ENCODE measurements at places on chromosomes 4 and X.

- DNase-seq = peak; percentile 43
These were observed 773 bp upstream of the TXLNG start for GRCh38 chrX:16785247-16786138.

DNA sequence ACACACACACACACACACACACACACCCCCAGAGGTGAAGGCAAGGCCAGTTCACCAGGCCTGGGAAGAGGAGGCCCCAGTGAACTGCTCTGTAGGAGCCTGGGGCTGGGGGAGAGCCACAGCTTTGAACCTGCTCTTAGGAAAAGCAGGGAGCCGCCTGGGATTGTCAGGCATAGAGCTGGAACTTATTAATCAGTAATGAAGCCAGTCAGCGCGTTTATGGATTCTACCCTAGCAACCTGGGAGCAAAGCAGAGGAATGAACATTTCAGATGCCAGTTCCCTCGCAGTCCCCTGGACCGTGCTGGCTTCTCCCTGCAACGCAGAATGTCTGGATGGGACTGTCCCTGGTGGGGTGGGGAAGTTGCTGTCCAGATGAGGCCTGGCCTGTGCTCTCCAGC, 45.3 kb upstream of the DDX3X start:
- no peak for DNase-seq

DNA sequence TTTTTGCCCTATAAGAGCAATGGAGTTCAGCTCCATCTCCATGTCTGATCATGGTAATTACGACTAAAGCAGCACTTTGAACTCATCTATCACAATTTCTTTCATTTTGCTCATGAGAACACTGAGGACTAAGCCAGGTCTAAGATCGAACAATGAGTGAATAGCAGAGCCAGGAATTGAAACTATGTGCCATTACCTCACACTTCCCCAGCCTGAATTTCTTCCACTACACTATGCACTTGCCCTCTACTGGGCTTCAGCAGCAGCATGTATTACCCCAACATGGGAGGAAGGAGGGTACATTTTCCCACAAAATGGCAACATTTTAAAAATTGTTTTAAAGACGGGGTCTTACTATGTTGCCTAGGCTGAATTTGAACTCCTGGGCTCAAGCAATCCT, 274.7 kb upstream of the FGF13 start:
- peak; percentile 14 for DNase-seq

GRCh38 chr4:158255727-158256324, 45.5 kb downstream of the TMEM144 start:
- DNase-seq = peak; percentile 4

DNA sequence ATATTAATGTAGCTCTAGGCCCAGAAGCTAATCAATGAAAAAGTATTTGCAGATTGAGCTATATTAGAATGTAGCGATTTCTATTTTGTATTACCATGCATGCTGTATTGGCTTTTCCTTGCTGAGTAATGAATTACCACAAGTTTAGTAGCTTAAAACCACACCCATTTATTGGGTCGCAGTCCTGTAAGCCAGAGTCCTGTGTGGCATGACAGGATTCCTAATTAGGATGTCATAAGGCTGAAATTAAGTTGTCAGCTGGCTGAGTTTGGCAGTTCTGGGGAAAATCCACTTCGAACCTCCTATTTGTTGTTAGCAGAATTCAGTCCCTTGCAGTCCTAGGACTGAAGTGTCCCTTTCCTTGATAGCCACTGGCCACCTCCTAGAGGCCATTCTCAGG, 50.3 kb upstream of the HHIP start:
- DNase-seq = no peak

GRCh38 chr4:62410371-62411003, 1210.4 kb downstream of the ADGRL3 start:
- DNase-seq = no peak

DNA sequence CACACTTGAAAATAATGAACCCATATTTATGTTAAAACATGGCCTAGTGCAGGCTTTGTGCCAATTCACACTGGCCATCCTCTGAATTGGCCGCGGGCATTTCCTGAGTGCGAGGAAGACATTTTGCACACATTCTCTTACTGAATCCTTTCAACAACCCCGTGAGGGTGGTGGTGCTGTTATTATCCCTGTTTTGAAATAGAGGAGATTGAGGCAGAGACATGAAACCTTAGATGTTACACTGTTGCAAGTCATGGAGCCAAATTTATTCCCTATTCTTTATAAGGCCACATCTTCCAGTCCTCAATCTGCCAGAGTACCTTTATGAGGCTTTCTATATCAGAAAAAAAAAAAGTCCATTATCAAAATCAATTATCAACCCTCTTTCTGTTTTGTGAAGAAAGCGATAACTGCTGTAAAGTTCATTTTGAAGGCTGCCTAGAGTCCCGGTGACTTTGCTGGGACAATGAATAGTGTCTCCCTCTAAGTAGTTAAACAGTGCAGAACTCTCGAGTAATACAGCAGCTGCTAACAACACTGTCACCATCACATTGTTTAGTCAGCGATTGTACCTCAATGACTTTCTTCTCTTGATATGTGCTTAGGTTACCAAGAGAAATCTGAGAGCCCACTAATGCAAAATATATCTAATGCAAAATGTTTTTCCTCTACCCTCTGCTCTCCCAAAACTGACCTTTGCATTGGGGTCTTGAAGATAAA, 242.3 kb upstream of the PPARGC1A start:
- no peak for DNase-seq

GRCh38 chr4:55008166-55009056, 117.0 kb downstream of the KDR start:
- no peak for DNase-seq

DNA sequence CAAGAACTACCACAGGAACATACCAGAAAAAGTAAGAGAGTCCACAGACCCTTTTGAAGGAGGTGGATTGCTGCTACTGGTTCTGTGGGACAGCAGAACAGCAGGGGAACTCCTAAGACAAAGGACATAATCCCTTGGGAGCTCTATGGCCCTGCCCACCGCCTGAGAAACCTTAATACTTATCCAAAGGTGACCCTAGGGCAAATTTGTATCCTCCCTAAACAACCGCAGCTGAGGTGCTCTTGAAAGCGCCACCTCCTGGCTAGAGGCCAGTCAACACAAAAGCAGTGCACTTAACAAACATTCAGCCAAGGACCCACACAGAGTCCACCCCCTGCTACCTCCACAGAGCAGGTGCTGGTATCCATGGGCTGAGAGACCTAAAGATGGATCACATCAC, 136.8 kb downstream of the ADAM29 start:
- DNase-seq = no peak

DNA sequence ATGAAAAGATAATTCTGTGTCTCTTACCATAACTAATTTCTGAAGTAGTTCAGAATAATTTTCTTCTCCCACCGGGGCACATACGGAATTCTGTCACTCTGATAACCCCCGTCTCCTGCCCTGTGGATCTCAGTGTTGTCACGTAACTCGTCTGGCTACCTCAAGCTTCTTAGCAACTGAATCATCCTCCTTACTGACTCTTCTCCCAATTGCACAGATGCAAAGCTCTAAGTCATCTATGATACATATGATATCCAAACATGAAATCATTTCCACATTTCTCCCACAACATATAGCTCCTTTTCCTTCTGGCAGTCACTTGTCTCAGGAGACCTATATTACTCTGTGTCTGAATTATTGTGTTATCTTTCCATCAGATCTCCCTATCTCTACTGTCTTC, 1043.1 kb upstream of the TENM3 start:
- DNase-seq = no peak

DNA sequence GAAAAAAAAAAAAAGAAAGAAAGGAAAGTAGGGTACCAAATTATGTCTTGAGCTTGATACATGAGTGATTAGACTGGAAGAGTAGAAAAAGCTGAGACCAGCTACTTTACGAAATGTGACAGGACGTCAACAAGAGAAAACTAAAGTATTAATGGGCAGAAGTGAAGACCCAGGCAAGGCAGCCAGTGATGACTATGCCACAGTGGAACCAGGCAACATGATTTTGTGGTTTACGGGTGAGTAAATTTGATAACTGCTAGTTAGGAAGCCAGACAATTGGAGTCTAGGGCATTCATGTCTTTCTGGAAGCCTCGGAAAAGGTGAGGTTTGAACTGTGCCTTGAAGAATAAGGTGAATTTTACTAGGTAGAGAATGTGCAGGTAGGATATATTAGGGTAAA, 326.4 kb downstream of the TENM3 start:
- no peak for DNase-seq

DNA sequence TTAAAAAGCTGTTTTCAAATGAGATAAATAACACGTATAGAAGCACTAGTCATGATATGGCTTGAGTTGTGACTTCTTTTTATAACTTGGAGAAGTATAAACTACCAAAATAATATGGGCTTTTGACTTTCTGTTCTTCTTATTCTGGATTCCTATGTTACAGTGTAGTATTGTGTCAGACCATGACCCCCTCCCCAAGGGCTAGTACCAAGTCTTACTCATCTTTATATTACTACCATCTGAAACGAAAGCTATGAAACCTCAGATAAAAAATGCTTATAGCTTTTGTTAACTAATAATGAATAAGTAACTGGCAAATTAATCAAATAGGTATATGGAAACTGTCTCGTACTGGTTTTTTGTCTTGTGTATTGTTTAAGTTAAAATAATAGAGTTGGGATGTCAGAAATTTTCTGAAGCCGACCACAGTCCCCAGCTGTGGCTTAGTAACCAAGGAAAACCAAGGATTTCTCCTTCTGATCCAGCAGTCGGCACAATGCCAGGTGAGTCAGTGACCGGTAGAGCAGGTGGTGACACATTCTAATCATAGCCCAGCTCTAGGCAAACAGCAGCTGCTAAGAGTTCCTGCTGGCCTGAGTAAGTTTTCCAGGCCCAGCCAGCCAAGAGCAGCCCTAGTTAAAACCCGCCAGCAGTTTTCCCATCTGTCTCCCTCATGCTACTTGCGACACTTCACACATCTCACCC, 163.3 kb upstream of the PRDX4 start:
- no peak for DNase-seq

DNA sequence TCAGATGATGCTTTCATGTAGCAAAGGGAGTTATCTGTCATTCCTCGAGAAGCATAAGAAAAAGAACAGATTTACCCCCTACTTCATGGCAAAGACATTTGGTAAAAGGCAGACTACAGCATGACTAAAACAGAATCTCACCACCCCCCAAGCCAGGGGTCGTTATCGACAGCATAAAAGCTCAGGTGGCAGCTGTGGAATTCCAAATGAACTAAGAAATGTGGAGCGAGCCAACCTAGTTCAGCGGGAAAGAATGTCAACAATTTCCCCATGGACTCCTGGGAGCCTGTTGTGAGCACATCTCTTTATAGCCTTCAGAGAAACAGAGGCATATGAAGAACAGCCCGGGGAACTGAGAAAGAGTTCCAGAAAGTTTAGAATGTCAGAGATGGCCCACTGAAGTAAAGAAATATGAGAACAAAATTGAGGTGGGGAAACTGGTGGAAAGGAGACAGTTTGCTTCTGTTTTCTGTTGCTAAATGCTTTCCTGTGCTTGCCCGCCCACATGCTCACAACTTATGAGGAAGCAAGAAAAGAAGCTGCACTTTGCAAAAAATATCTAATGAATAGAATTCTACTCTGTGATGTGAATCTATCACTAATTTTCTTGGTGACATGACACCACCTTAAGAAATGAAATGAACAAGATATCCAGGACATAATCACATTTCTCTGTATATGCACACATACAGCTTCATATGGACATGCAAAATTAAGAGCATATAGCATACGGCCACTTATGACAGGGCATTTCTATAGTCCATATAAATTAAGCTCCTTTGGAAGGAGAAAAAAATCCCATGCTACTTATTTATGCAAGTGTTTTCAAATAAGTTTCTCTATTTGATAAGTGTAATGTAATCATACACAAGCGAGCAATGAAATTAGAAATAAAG, 135.3 kb upstream of the MID1 start:
- DNase-seq = no peak

GRCh38 chr4:8235224-8235623, 34.3 kb upstream of the HTRA3 start:
- peak; percentile 89 for DNase-seq

DNA sequence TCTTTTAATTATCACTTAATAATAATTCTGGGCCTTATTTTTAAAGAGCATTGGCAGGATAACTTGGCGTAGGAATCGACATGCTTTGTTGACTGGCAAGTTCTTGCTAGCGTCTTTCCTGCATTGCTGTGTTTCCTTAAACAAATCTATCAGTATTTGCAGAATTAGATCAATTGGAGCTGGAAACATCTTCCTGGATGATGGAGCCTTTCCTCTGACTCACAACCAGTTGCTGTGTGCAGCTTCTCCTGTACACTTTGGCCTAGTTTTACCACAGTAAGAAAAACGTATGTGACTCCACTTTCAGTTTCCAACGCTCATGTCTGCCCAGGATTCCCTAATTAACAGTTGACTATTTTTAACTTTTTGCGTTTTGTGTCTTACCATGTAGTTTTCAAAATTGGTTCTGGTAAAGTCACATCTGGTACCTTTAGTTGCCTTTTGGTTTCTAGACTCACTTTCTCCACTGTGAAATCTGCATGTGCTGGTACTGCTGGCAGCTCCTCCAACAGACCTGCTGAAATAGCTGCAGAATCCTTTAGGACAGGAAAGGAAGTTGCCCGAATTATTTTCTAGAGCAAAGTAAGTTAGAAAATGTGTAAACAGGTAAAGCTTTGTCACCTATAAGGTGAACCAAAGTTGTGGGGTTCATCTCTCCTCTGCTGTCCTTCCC, 553.2 kb upstream of the FAT1 start:
- no peak for DNase-seq

DNA sequence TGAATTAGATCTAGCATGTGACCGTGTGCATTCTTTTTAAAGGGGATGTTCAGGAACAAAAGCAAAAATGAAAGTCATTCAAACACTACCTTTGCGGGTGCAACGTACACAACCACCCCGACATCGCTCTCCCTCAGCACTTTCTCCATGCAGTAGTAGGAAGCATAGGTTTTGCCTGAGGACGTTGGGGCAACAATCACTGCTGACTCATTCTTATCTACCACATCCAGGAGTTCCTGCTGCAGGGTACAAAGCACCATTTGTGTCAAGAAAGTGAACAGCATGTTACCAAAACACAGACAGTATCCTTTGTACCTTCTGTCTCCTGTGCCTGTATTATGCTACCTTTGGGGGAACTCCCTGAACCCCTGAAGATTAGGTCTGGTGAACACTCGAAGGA, 58.6 kb downstream of the DDX60L start:
- no peak for DNase-seq

- no peak for DNase-seq
These were observed 72.5 kb downstream of the FGF13 start for GRCh38 chrX:138638996-138639395.

DNA sequence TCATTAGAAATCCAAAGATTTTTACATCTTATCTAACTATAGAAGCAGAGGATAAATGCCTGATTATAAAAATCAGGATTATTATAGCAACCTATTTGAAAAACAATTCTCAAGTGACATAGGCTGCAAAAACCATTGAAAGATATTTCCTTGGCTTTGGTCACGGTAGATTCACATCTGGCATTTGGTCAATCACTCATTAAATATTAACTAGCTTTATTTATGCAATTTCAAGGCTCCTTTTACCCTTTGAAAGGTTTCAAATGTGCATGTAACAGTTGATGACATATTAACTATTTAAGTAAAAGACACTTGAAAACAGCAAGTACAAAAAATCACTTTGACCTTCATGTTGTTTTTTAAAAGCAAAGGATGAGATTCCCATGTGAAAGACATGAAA, 98.1 kb downstream of the MMRN1 start:
- DNase-seq = no peak

- no peak for DNase-seq
These were observed 1075.7 kb upstream of the PABPC4L start for GRCh38 chr4:135277068-135277979.

GRCh38 chr4:184745831-184746795, 12.2 kb upstream of the CENPU start:
- peak; percentile 81 for DNase-seq
